ENCODE measurements at places on chromosomes 3 and 15.
A peak's percentile ranks its signal among the peaks of the same experiment; 100 is the strongest.

DNA sequence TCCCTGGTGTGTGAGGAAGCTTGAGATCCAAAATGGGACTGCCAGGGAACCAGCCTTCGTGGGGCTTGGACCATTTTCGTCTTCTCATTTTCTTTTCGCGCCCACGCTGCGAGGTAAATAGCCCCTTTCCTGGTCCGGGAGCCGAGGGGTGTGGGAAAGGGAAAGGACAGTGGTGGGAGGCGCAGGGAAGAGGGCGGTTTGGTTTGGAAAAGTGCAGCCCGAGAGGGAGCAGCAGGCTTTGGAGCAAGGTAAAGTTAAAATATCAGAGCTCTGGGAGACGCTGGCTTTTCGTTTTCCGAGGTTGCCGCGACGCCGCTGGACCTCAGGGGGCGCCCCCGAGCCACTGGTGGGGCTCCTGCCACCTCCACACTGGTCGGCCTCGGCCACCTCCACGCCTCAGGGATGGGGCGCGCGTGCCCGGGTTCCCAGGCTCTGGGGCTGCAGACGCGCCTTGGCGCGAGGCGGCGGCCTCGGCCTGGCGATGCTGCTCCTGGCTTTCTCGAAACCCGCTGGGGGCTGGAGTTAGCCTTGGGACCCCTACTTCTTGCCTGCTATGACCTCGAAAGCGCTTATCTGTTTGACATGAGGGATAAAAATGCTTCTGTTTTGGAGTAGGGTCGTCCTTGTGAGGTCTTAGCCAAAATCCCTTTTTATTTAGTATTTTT lies 3.2 kb downstream of the PTPRG start:
- DNase-seq, result no peak

DNA sequence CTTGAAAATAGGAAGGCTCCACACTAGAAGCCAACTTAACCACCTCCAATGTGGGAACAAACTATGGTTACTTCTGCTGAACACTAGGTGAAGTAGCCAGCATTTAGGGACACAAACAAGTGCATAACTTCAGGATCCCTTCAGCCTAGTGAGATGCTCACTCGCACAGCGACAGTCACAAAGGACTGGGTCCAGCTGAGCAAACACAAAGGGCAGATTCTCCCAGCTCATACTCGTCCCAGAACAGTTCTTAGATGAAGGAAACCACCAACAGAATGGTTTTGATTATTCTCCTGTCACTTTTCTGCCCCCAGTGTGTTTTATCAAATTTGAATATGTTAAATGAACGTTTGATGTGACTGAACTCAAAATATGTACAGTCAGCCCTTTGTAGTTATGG lies 201.6 kb downstream of the KCNAB1 start:
- DNase-seq, result no peak

GRCh38 chr3:125357032-125357658 lies 18.0 kb downstream of the ZNF148 start:
- DNase-seq, result peak; percentile 45

DNA sequence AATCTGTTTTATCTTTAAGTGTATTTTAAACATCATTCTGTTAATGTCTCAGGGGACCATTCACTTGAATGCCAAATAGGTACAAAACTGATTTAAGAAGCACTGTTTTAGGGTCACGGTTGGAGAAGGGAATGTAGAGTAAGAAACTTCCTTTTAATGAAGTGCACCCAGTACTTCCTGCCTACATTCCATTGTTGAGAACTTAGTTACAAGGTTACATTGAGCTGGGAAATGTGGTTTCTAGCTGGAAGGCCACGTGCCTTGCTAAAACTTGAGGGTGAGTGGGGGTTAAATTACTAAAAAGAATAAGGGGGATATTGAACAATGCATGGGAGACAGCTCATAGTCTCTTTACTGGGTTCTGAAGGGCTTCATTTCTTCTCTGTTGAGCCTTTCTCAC lies 78.3 kb upstream of the TBC1D5 start:
- no peak for DNase-seq

DNA sequence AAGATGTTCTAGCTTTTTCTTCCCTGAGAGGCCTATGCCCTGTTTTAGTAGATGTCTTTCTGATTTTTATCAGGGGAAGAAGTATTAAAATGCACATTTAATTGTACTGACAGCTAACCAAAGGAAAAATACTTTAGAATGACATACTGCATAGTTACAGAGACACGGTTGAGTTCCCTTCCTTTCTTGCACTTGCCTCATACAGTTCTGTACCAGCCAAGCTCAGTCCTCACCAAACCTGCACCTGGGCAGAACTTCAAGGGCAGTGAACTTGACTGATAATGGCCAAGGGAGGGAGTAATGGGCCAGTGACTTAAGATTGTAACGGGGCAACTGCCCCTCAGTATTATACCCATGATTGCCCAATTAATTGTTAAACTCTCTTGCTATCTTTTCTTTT lies 34.1 kb upstream of the RASGRP1 start:
- DNase-seq, result no peak

GRCh38 chr3:160314995-160315394 lies 84.0 kb downstream of the IFT80 start:
- no peak for DNase-seq

- no peak for DNase-seq
Measured at GRCh38 chr3:152225201-152225600, 43.5 kb upstream of the MBNL1 start.

GRCh38 chr3:72155391-72156064 lies 370.6 kb upstream of the PROK2 start:
- DNase-seq, result no peak

- no peak for DNase-seq
Measured at GRCh38 chr15:77532846-77533245, 99.9 kb downstream of the LINGO1 start.

DNA sequence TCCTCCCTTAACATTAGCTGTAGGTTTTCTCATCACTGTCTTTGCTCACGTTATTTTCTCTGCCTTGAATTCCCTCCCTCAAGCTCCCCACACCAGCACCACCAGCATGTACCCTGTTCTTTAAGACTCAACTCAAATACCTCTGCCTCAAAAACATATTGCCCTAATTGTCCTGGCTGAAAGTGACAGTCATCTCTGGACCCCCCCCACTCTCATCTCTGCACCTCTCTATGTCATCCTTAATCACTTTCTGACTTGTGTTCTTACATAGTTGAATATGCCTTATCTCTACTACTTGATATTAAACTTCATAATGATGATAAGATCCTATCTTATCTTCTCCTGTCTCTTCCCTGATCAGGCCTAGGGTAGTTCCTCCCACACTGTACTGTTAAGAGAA lies 345.2 kb upstream of the TPRG1 start:
- no peak for DNase-seq

- DNase-seq, result no peak
Measured at GRCh38 chr3:12679468-12679867, 15.6 kb upstream of the RAF1 start.

DNA sequence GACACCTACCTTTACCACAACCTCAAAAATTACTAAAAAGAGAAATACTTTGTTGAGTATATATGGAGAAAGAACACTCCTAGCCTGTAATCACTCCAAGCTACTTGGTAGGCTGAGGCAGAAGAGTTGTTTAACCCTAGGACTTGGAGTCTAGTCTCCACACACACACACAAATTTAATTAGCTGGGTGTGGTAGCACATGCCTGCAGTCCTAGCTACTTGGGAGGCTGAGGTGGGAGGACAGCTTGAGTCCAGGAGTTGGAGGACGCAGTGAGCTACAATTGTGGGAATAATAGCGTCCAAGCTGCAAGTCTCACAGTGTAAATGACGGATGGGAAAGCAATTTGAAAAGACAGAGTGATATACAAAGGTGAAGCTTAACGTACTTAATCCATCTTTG lies 50.5 kb downstream of the LDHAL6B start:
- DNase-seq, result no peak

DNA sequence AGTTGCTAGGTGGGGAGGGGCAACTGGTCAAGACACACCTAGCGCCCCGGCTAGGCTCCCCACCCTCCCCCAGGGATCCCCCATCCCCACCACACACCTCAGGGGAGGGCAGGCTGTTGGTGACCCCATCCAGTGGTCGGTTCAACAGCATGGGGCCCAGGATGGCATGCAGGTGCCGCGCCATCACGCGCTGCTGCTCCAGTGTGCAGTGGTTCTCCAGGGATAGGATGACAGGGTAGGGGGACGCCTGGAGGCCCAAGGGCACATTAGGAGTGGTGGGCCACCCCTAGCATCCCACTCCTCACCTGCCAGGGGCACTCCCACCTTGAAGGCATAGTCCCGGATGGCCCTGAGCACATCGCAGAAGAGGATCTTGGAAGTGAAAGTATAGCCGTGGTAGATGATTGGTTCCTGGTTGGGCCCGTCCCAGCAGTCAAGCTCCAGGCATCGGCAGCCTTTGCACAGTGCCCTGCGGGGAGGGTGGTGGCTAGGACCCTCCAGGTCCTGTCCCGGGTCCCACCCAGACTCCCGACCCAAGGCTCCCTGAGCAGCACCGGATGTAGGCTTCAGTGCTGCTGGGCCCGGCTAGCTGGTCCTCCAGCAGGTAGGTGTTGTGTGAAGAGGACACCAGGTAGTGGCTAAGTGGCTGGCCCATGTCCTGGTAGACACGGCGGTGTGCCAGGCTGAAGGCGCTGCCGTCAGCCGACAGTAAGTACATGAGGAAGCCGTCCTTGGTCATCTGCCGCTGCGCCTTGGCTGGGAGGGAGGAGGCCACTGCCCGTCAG lies 19.4 kb downstream of the VILL start:
- DNase-seq, result no peak

GRCh38 chr15:87907676-87908446 lies 348.7 kb downstream of the NTRK3 start:
- DNase-seq, result no peak

GRCh38 chr3:16318176-16318575 lies 53.2 kb downstream of the OXNAD1 start:
- no peak for DNase-seq

DNA sequence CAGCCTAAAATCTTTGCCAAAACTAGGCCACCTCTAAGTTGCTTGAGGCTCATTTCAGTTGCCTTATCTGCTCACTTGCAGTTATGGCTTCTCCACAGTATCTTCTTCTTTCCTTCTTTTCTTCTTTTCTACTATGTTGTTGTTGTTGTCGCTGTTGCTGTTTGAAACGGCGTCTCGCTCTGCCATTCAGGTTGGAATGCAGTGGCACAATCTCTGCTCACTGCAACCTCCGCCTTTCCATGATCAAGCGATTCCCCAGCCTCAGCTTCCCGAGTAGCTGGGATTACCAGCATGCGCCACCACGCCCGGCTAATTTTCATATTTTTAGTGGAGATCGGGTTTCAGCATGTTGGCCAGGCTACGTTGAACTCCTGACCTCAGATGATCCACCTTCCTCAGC lies 210.8 kb upstream of the NR2F2 start:
- no peak for DNase-seq

GRCh38 chr3:195700319-195700718 lies 20.5 kb upstream of the MUC20 start:
- DNase-seq, result no peak

- no peak for DNase-seq
Measured at GRCh38 chr3:171266034-171266739, 194.0 kb downstream of the TNIK start.

- DNase-seq, result no peak
Measured at GRCh38 chr3:72887343-72887704, 522 bp upstream of the GXYLT2 start.

- no peak for DNase-seq
Measured at GRCh38 chr3:125436921-125437320, 61.8 kb upstream of the ZNF148 start.

- DNase-seq, result no peak
Measured at GRCh38 chr3:143851331-143852017, 3.2 kb upstream of the SLC9A9 start.
